ENCODE measurements at places on chromosomes 13 and 19.
A peak's percentile ranks its signal among the peaks of the same experiment; 100 is the strongest.

DNA sequence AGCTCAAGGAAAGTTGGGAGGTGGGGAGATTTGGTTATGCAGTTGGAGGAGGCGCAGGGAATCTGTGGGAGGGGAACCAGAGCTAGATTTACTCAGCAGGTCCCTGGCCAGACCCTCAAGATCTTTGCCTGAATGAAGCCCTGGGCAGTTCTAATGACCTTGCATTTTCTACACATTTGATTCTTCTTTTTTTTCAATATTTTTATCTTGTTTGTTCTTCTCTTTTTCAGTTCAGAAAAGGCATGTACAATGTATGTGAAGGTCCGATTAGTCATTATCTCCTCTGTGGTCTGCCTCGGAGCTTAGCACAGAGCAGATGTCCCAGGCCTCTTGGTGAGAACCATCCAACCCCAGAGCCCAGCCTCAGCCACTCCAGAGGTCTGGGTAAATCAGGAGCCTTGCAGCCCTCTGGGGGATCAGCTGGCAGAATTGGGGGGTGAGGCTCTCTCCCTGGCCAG is 24.2 kb downstream of the SERP2 start:
- DNase-seq, result no peak

DNA sequence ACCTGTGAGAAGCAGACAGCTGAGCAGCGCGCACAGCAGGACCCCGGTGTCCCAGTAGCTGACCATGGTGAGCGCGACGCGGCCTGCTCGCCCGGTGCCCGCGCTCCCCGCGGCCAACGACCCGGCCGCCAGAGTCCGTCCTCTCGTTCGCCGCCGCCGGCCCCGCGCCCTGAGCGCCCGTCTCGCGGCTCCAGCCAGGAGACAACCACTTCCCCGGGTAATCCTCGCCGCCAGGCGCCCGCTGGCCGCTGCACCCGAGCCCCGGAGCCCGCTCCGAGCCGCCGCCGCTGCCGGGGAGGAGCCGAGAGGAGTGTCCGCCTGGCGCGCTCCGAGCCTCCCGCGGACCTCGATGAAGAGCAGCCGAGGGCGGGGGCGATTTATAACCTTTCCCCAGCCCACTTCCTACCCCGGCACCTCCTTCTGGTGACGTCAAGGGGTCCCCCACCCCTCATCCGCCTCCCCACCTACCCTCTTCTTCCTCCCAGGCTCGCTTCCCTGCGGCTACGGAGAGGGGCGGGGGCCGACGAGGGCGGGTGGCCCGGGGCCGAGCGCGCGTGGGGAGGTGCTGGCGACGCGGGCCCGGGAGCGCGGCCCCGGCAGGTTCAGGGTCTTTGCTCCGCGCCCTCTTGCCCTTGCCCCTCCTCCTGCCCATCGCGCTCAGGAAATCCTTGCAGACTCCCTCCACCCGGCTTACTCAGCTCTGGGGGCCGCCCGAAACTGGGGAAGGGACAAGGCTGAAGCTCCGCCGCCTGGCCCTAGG is at the start of gene FLT1:
TSS of gene FLT1 (minus strand) at position 351 of the 760 bp plus-strand sequence. CDS start at position 66, 285 bp downstream.
- no peak for DNase-seq

GRCh38 chr19:5143471-5144411 is 174.8 kb downstream of the KDM4B start:
- DNase-seq, result no peak

DNA sequence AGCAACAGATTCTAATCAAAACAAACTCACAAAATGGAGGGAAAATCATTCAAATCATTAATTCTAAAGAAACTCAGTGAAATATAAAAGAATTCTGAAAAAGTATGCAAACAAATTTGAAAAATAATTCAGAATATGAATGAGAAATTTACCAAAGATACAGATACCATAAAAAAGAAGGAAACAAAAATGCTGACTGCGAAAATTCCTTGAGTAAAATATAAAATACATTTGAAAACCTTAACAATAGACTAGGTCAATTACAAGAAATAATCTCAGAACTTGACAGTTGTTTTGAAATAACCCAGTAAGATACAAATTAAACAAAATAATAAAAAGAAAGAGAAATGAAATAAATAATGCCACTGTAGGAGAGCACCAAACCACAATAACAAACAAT is 1289.0 kb downstream of the SLITRK1 start:
- DNase-seq, result no peak

GRCh38 chr19:17505223-17505622 is 6.2 kb upstream of the PGLS start:
- no peak for DNase-seq

DNA sequence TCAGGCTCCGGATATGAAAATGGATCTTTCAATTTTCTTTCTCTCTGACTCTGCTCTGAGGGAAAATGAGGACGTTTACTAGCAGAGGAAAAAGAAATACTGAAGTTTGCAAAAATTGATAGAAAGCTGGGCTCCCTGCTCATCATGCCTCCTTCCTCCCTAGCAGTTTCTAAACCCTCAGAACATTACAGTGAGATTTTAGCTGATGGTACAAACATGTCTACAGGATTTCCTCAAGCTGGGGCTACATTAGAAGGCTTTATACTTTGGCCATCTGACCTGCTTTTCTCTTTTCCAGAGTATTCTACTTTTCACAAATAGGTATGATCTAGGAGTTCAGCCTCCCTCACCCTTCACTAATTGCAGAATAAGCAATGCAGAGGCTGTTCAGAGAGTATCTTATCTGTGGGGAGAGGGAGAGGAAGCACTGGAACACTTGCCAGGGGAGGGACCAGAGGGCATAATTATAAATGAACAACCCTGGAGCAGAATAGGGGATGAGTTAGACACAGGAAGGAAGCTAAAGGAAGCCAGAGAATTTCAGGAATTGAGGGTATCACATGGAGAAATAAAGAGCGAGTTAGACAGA is 30.0 kb downstream of the CEACAM1 start:
- no peak for DNase-seq

DNA sequence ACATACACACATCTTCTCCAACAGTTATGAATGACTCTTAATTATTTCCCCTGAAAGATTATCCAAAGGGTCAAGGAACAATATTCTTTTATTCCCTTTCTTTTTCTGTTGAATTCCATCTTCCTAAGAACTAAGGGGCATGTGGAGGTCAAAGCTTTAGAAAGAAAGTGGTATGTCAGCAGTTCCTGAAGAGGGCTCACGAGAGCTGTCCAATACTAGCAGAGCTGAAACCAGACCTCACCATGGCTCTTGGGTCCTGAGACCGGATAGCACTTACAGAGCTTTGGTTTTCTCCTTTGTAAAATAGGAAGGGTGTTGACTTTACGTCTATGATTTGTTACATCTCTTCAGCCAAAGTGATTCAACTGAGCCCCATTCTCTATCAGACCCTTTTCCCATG is 109.8 kb upstream of the FREM2 start:
- peak; percentile 4 for DNase-seq

- DNase-seq, result peak; percentile 4
Observed at GRCh38 chr13:46010148-46010547, 42.4 kb downstream of the ZC3H13 start.

DNA sequence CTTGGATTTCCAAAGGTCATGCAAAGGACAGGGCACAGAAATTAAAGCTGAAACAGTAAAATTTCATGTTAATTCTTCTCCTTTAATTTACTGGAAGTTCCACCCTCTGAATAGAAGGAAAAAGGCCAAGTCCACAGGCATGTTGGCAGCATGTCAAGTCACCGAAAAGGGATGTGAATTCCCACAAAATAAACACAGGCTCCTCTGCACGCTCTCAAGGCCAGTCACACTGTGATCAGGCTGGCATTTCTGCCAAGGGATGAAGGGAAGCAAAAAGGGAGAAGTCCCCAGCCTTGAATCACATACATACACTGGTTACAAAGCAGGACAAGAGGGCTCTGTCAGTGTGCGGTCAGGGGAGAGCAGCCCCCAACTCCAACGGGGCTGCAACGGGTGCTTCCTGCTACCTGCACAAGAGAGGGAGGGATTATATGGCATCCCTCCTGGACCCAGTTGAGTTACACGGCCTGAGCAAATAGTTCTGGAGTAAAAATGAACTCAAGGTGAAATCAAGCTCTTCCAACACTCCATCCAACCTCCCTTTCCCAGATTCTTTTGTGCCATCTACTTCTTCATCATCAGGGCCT is 6.9 kb downstream of the DCLK1 start:
- peak; percentile 60 for DNase-seq

GRCh38 chr19:33278403-33279269 is 23.7 kb downstream of the CEBPA start:
- DNase-seq, result no peak

DNA sequence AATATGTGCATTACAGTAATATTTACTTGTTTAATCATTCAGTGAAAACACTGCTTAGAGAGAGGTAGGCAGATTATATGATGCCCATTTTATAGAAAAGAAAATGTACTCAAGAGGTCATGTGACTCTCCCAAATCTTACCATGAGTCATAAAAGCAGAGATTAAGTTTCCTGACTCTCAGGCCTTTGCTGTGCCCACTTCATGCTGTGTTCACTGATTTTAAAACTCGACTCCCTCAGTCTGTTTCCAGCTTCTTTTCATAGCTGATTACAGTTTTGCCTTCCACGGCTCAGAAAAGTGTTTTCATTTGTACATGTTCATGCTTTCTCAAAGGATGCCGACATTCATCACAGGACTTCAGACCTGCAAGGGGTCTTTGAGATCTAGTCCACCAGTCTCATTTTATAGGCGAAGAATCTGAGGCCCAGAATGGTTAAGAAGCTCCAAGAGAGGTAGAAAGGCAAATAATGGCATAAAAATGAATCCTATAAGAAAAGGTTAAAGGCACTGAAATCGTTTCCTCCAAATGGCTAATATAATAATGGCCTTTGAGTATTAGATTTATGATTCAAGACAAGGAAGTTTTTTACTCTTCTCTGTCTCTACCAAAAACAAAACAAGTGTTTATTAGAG is 9.0 kb upstream of the IPO5 start:
- DNase-seq, result no peak

GRCh38 chr13:19836472-19836871 is 27.0 kb downstream of the ZMYM5 start:
- DNase-seq, result no peak

DNA sequence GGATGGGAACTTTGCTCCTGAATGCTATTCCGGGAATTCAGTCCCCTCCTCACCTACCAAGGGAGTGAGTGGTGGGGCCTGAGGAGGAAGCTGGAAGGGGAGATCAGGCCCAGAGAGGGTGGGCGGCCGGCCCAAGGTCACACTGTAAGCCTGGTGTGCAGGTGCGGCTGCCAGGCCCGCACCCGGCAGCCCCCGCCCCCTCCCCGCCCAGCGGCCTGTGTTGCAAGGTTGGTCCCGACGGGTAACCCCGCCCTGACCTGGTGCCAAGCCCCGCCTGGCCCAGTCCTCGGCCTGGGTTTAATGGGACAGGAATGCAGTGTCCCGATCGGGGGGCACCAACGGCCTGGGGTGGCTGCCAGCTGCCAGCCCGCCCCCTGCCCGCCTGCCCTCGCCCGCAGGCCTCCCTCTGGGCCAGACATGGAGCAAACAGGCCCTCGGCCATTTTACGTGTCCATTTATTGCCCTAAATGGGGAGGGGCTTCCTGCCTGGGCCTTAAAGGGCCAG is 5.5 kb downstream of the ZBTB7A start:
- peak; percentile 61 for DNase-seq

DNA sequence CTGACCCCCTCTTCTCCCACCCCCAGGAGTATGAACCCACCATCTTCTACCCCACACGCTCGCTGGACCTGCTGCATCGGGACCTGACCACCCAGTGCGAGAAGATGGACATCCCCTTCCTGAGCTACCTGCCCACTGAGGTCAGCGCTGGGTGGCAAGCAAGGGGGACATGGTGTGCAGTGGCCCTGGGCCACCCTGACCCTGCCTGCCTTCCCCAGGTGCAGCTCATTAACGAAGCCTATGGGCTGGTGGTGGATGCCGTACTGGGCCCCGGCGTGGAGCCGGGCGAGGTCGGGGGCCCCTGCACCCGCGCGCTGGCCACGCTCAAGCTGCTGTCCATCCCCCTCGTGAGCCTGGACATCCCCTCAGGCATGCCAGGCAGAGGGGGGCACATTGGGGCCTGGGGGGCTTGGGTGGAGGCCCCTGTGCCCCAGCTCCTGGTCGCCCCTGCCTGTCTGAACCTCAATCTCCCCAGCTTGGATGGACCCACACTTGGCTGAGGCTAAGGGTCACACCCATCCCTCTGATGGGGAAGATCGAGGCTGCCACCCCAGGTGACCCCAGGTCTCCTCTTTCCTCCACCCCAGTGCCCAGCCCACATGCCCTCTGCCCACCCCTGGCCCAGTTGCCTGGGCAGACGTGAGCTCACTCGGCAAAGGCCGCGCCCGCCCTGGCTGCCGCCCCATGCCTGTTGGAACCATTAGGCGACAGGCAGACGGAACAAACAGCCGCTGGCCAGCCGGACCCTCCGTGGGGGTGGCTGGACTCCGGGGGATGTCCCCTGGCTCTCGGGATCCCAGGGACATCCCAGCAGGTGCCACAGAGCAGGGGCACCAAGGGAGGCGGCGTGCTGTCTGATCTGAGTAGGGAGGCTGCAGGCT is 2.5 kb upstream of the CILP2 start:
- DNase-seq, result no peak

DNA sequence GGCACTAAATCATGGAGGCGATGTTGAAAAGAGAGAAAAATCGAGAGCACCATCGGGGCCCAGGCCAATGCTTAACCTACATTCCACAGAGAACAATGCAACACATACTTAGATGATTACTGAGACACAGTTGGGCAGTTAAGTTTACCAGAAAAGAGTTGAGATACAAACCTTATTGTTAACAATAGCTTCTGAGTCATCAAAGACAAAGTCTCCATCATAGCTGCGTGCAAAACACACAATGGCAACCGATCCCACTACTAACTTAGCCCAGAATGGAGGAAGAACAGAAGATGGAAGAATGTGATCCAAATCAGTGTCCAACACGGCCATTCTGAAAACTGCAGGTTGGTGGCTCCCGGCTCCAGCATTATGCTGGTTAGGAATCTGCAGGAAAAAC is 6.2 kb downstream of the TMTC4 start:
- DNase-seq, result peak; percentile 44

DNA sequence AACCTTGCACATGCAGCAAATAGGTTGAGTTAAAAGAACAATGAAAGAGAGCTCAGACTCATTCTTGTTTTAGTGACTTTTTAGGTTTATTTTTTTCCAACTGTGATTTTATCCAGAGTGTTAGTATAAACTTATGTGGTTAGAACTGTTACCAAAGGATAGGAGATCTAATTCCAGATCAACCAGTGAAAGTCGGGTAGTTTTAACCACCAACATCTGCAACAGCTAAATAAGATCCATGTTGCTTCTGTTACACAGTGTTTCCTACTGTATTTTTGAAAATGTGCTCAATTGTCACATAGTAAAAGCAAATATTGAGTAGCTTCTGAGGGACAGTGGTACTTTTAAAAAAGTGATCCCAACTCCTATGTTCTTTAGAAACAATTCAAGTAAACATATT is 53.9 kb upstream of the ARGLU1 start:
- DNase-seq, result no peak

DNA sequence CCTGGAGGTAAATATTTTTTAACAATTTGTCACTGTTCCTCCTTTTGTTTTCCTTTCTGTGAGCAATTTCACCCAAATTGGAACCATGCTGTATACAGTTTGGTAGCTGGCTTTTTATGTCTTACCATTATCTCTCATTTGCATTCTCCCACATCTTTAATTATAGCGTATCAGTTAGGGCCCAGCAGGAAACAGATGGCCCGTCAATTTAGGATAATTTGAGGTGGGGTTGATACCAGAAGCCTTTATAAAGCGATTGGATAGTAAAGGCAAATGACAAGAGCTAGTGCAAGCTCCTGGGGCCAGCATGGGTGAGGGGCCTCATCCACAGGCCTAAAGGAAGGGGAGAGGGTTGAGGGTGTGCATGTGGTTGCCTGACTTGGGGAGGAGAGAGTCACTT is 3.8 kb upstream of the IFNL4 start:
- DNase-seq, result no peak

- peak; percentile 39 for DNase-seq
Observed at GRCh38 chr19:34350161-34350561, 14.8 kb upstream of the GPI start.
